ENCODE measurements at places on chromosomes 3 and 15.
A peak's percentile ranks its signal among the peaks of the same experiment; 100 is the strongest.

DNA sequence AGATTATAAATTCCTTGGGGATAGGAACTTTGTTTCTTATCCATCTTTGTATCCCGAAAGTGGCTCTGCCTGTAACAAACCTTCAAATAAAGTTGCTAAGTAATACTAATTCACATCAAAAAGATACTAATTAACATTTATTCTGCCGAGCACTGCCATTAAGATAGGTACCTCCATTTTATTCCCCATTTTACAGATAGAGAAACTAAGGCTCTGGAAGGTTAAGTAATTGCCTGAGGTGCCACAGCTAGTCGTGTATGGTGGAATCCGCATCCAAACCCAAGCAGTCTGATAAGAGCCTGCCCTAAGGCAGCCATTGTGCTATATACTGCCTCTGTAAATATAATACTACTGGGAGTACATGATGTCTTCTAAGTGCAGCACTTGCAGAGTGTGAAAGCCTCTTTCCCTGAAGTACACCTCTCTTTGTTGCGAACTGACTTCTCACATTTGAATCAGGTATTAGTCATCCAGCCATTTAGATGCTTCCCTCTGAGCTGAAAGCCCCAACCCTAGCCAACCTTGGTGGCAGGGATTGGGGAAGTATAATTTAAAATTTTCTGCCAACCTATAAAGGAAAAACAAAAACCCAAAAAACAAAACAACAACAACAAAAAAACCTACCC lies 78.5 kb upstream of the CHD2 start:
- peak; percentile 52 for DNase-seq

- no peak for DNase-seq
Measured at GRCh38 chr3:194095464-194095863, 40.5 kb upstream of the HES1 start.

- no peak for DNase-seq
Measured at GRCh38 chr3:129827765-129828164, 65.7 kb downstream of the TMCC1 start.

DNA sequence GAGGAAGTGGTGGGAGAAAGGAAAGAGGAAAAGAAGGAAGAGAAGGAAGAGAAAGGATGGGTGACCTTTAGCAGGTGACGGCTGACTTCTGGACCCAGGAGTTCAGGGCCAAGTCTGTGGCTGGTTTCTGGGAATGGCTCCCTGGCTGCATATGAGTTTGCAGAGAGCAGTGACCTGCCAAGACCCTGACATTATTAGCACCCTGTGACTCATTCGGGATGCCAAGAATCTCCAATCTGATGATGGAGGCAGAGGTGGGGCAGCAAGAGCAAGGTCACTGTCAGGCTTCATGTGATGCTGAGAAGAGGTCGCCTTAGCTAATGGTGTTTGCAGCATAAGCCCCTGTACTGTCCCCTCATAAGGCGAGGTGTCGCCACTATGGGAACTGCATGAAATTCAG lies 42.6 kb downstream of the MYZAP start:
- DNase-seq: no peak

All from astrocyte of the spinal cord (primary cell).